ENCODE measurements at places on chromosomes 1 and 21.

GRCh38 chr21:39612233-39613040, at the start of gene B3GALT5:
TSS of gene B3GALT5 (plus strand) at chr21:39612940. CDS start at chr21:39660560, 47,620 bp downstream.
- DNase-seq, result no peak

- DNase-seq, result no peak
These were observed 33.9 kb upstream of the GRIK3 start for GRCh38 chr1:37068260-37068659.

- no peak for DNase-seq
These were observed 36.1 kb upstream of the RUNX3 start for GRCh38 chr1:24966121-24966723.

GRCh38 chr1:60948486-60948885, 133.9 kb upstream of the NFIA start:
- no peak for DNase-seq

Data from activated CD4-positive, CD25-positive, alpha-beta regulatory T cell treated with anti-CD3 and anti-CD28 coated beads, Interleukin-2, amount 50 U/mL, for 72 hours (primary cell).